ENCODE measurements at places on chromosomes 3 and 15.

- no peak for DNase-seq
These were observed 270.3 kb downstream of the RYR3 start for GRCh38 chr15:33581032-33581431.

DNA sequence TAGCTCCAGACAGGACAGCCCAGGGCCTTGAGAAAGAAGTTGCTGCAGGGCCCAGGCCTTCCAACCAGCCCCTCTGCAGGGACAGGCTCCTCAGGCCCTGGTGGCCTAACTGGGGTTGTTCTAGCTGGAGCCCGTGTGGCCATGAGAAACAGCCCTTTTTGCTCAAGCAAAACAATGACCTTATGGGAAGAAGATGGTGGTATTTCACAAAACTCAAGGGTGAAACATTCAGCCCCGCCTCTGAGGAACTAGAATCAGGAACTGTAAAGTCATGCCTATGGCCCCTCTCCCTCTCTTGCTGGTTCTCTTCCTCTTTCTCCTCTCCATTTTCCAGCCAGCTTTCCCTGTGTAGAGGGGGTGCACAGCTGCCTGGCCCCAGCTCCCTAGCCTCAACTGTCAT, 273.3 kb downstream of the RPLP1 start:
- no peak for DNase-seq

DNA sequence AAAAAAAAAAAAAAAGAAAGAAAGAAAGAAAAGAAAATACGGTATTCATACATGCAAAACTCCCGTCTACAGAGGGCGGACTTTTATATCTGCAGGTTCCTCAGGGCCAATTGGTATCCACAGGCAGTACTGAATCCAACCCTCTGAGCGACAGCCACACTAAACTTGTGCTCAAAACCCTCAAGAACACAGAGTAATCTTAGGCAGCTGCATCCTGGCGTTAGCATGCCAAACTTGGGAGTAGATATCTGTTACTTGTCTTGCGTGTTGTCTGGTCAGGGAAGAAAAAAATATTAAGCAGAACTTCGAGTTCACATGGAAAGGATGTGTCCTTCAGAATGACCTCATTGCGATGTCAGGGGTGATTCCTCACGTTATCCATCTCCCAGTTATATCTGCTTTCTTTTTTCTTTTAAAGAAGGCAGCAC, 12.8 kb downstream of the SNAP23 start:
- DNase-seq, result no peak

GRCh38 chr3:113428581-113428980, 12.7 kb downstream of the CFAP44 start:
- DNase-seq, result no peak

DNA sequence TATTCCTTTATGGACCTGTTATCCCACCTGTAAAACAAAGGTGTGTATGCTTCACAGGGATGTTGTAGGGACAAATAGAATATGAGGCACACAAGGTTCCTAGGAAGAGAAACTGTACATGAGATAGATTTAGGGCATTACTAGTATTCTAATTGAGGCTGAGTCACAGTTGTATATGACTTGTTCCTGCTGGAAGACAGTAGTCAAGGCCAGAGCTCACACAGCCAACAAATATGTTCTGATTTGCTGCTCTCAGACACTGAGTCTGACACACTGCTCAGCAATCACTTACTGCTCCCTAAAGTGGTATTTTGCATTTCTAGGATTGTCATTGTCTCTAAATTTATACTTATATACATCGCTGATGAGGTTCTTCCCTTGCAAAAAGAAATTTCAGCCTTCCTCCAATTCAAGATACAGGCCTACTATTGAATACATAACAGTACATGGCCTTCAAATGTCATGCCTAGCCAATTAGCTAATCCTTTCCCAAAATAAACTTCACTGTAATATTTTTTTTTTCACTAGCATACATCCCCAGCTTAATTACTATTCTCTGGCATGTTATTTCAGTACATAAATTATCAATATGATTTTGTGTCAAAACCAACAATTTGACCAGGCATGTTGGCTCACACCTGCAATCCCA, 69.8 kb downstream of the TIGIT start:
- DNase-seq, result no peak

DNA sequence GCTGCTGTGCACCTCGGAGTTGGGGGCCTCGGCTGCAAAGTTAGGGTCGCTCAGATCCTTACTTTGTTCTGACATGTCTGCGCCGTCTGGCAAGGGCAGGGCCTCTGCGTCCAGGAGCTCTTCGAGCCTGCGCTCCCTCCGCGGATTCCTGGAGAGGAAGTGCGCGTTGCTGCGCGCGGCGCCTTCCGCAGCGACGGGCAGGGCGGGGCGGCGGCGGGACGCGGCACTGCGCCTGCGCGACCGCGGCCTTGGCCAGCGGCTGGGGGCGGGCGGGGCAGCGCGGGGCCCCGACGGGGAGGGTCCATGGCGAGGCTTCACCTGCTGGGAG, at the start of gene NDN:
NDN (minus strand) TSS at position 163 of the 328 bp plus-strand sequence; CDS start at position 75, 88 bp downstream.
- DNase-seq, result peak; percentile 82

- no peak for DNase-seq
These were observed 9.4 kb upstream of the SEC13 start for GRCh38 chr3:10330319-10330718.

- DNase-seq, result no peak
These were observed 32.2 kb upstream of the PTPN23 start for GRCh38 chr3:47348411-47349154.

- no peak for DNase-seq
These were observed 40.1 kb downstream of the FBLN2 start for GRCh38 chr3:13588993-13589392.

- DNase-seq, result no peak
These were observed 77.5 kb downstream of the CCNL1 start for GRCh38 chr3:157082305-157082982.

GRCh38 chr15:26882112-26882511, 15.2 kb downstream of the GABRA5 start:
- no peak for DNase-seq

DNA sequence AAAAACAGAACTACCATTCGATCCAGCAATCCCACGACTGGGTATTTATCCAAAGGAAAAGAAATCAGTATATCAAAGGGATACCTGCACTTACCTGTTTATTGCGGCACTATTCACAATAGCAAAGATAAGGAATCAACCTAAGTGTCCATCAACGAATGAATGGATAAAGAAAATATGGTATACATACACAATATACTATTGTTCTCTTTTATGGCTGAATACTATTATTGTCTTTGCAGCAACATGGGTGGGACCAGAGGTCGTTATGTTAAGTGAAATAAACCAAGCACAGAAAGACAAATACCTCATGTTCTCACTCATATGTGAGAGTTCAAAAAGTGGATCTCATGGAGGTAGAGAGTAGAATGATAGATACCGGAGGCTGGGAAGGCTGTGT, 118.3 kb upstream of the FAM3D start:
- DNase-seq, result no peak

DNA sequence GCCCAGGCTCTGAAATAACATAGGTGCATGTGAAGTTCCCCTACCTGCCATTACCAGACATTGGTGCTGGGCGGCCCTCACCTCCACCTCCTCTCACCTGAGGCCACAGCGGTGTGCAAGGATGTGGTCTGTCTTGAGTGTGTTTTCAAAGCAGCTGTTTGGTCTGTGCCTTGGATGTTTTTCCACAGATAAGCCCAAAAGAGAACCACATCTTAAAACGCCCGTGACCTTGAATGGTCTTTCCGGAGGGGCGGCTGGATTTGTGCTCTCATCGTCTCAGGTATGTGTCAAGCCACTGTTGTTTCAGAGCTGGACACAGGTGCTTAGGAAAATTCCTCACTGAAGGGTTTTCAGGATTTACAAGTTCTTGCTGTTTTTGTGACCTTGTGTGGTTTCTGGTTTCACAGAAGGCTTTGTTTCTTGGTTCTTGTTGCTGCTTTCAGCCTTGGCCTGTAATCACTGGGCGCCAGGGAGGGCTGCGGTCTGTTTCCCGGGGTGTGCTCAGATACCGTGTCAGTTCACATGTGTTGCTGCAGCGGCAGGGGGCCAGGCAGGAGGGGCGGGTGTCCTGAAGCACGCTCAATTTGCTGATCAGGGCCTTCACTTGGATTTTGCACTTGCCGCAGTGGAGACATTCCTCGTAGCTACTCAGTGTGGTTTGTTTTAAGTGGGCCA, 128.4 kb downstream of the IGF1R start:
- DNase-seq, result peak; percentile 74

- no peak for DNase-seq
These were observed 850 bp downstream of the LTF start for GRCh38 chr3:46463868-46464241.

DNA sequence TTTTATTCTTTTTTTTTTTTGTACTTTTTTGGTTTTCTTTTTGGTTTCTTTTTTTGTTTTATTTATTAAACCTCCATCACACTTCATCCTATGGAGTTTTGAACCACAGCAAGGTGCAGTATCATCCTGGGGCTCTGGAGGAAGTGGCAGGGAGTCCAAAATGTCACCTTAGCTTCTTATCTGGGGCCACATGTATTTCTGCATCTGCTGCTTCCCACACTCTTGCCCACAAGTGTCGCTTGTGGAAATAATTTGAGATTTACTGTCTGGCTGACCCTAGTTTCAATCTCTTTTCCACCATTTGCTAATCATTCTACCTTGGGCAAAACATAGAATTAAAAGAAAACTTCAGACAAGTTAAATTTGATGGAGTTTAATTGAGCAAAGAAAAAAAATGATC, 6.4 kb downstream of the OPA1 start:
- no peak for DNase-seq

DNA sequence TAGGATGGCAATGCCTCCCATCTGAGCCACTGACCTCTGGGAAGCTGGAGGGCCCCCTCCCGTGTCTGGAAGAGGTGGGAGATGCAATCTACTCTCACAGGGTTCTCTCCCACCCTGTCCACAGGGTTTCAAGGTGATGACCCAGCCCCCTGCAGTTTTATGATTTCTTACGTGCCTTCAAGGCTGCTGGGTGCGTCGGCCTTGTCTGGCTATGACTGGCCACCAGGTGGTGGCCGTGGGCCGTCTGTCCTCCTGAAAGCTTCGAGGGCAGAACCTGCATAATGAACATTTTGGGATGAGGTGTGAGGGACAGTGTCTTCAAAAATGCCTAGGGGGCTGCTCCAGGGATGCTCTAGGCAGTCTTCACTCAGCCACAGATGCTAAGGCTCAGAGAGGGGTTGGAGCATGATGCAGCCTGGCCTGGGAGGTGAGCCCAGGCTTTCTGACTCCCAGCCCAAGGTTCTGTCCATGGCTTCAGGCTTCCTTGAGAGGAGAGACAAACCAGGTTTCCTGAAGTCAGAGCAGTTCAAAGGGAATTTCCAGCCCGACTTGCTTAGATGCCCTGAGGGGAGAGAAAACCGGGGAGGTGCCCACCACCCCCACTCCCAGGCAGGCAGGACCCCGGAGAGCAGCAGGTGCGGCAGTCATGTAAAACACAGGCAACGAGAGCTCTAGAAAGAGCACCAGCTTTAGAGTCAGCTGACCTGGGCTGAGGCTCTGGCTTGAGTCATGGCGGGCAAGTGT, 18.7 kb downstream of the ISG20 start:
- DNase-seq, result peak; percentile 73

DNA sequence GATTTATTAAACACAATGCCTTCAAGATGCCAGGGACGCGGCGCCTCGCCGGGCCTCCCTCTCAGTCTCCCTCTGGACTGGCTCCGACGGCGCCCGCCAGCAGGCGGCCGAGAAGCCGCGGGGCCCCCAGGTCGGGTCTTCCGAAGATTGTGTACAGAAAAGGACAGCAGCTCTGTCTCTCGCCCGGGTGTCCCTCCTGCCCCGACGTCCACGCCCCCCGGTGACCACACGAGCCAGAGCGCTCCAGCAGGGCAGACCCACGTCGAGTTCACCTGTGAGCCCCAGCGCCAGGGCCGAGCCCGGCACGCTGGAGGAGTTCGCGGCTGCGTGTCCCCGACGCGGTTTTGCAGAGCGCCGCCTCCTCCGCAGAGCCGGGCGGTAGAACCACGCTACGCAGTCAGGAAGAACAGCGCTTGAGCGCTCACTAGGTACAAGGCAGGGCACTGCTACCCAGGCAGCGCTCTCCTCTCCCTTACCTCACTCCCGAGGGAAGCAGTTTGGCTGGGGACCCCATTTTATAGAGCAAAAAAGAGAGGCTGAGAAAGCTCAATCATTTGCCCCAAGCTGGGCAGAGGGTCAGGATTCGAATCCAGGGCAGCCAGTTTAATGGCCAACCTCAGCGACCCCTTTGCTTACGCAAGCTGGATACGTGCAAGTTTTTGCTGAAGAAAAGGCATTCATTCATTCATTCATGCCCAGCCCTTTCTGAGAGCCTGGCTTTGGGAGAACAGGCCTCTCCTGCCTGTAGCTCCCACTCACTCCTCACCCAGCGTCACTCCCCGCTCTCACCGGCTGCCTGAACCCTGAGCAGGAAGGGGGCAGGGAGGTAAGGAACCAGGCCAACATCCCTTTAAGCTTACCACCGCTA, 3.0 kb upstream of the TLE3 start:
- peak; percentile 69 for DNase-seq
